ENCODE measurements at places on chromosomes 11 and 22.

GRCh38 chr22:40517631-40518030 lies 118.9 kb downstream of the MRTFA start:
- DNase-seq, result no peak

- no peak for DNase-seq
Measured at GRCh38 chr22:49713003-49713402, 114.7 kb downstream of the BRD1 start.

GRCh38 chr11:1743585-1744136 lies 6.7 kb downstream of the IFITM10 start:
- DNase-seq, result no peak

DNA sequence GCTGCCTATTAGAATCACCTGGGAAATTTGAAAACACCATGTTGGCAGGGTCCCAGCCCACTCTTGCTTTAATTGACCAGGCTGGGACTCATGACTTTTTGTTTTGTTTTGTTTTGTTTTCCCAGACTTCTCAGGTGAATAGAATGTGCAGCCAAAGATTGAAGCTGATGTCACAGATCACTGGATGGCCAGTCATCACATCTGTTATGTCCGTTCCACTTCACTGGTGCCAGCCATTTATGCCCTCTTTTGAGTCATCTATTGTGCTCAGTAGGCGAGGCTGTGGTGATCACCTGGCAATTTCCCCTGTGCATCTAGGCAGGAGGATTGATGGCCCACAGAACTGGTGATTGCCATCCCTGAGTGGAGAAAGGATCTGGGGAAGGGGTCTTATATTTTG lies 297.3 kb downstream of the INSC start:
- DNase-seq, result no peak

- DNase-seq, result no peak
Measured at GRCh38 chr11:86571273-86571948, 101.0 kb downstream of the ME3 start.

GRCh38 chr11:45683271-45684058 lies 18.0 kb upstream of the CHST1 start:
- DNase-seq, result no peak

DNA sequence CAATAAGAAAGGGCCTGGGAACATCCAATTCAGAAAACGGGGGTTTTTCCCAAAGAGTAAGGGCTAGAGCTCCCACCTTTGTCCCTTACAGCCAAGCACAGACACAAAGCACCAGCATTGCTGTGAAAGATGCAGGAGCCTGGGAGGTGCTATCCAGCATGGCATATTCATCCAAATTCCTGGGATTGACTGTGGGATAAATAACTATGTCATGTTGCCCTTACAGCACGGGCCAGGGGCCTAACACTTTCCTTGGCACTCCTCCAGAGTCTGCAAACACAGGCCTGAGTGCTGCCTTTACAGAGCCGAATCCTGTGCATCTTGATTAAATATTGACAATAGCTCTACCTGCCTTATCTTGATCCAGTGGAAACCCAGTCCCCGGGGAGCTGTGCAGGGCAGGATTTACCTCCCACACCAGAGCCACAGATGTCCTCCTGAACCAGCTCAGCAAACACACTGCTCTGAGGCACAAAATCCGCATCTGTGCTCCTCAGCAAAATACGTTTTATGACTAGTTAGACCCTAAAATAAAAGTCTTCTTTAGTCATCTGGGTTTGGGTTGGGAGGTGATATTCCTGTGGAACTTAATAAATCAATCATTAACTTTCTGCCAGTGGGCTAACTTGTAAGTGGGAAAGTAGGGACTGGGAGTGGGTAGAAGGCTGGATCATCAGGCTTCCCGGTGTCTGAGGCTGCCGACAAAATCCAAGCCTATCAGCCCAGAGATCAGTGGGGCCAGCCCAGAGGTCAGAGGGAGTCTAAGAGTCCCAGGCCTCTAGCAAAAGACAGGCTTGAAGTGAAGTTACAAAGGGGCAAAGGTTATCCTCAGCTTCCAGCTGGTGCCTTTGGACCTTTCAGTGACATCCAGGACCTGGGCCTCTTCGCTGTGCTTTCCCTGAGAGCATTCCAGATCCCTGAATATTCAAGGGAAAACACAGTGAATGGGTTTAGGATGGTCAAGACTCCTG lies 36.5 kb downstream of the POU2AF3 start:
- no peak for DNase-seq

DNA sequence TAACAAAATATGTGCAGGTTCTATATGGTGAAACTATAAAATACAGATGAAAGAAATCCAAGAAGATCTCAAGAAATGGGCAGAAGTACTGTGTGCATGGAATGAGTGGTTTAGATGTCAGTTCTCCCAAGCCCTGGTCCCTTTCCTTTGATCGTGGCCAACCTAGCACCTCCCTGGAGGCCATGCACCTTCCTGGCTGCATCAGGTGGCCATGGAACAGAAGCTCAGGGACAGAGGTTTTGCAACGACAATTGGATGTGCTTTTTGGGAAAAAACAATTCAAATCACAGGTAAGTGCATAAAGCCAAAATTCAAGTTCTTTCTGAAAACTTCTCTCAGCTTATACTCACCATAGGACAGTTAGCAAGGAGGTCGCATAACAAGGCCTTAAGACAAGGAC lies 54.0 kb upstream of the SLC22A12 start:
- no peak for DNase-seq

GRCh38 chr11:95501761-95502266 lies 270.8 kb upstream of the SESN3 start:
- no peak for DNase-seq

Data from stimulated activated effector memory CD8-positive, alpha-beta T cell treated with anti-CD3 and anti-CD28 coated beads, Interleukin-12 subunit alpha, Interleukin-12 subunit beta, amount 100 ng/mL, for 72 hours (primary cell).